ENCODE measurements at places on chromosomes 3 and 15. TPM values are rescaled to one million over a fixed set of nuclear protein-coding genes. Genes with fewer than 3 reads are reported as not detected.
A peak's percentile ranks its signal among the peaks of the same experiment; 100 is the strongest.

The CCR8 gene
- not detected for total RNA-seq

The NME9 gene
- 2.2 TPM for total RNA-seq

The COL8A1 gene
- total RNA-seq = not detected

The SLC22A13 gene
- 0.21 TPM for total RNA-seq

The ATP13A5 gene
- total RNA-seq = not detected

The MEIS2 gene
- total RNA-seq = 21.5 TPM

The SPTBN5 gene
- not detected for total RNA-seq

GRCh38 chr3:42043099-42043813 is 47.9 kb upstream of the TRAK1 start:
- DNase-seq = peak; percentile 91

DNA sequence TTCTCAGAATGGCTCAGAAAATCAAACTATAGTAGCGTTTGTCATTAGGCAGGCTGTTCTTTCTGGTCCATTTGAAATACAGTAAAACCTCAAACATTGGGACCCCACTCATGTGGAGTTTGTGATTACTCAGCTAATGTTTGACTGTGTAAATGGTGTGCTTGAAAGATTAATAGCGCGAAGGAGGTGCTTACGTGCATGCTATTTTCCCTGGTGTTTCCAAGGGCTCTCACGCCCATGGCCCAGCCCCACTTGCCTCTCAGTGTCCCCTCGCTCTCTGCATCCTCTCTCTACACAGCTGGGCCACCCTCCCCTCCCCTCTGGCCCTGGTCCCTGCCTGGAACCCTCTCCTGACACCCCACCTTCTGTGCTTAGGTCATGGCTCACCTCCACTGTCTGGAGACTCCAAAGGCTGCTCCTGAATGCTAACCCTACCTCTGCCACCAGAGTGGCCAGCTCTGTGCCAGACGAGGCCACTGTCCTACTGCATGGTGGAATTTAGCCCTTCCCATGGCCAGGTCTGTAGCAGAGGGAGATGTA is 194.2 kb downstream of the PLCL2 start:
- no peak for DNase-seq

DNA sequence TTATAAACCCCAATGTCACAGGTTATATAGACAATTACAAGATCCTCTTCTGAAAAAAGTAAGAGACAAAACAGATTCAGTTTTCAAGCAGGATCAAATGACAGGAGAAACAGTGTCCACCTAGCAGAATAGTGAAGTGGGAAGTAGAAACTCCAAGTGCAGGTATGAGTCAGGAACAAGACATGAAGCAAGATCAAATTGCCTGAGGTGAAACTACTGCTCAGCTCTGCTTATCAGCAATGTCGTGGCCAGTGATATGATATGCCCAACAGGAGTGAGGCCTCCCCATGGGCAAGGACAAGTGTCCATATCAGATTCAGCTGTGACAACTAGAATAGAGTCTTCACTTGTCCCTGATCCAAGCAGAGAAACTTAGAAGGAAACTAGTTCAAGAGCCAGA is 100.0 kb downstream of the ZMAT3 start:
- DNase-seq = no peak

DNA sequence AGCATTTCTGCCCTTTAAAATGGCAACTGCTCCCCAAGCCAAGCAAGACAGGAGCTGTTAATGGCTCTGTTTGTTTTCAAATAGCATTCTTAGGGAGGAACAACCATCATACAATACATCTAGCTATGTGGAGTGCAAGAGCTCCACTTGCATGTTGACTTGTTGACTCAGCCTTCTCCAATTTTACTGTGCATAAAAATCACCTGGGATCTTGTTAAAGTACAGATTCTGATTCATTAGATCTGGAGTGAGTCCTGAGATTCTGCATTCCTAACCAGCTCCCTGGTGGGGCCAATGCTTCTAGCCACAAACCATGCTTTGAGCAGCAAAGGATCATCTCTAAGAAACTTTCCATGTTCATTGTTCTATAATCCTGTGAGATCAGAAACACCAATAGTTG is 171.4 kb downstream of the THRB start:
- DNase-seq = no peak

DNA sequence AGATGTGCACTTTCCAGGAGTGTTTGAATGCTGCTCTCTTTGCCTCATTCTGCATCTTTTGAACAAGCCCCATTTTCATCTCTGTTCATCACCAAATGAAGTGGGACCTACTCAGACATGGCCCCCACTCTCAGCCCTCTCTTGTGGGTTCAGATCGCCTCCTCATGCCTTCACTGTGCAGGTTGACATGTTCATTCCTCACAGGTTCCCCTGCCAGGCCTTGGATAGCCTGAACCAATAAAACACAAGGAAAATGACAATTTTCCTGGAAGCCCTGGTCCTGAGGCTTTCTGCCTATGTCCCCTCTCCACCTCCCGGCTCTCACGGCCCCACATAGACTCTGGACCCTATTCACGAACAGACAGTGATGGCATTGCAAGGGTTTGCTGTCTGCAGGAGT is 17.7 kb downstream of the KLF15 start:
- DNase-seq = no peak

- no peak for DNase-seq
These were observed 27.7 kb downstream of the POLQ start for GRCh38 chr3:121517953-121518655.

- peak; percentile 12 for DNase-seq
These were observed 79.8 kb downstream of the PLCH1 start for GRCh38 chr3:155664925-155665695.

DNA sequence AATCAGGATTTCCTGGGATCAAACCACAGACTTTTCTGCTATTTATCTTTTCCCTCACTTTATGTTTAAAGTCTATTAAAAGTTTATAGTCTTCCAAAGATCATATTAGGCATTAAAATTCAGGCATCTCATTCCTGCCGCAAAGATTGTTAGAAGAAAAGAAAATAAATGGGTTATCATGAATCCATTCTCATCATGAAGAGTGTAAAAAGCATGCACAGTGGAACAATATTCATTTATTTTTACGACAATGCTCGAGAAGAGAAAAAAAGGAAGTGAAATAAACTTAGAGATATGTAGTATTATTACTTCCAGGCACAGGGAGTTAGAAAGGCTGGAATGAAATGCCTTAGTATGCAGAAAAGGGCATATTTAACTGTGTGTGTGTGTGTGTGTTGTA is 213.7 kb upstream of the PLSCR5 start:
- DNase-seq = no peak

- peak; percentile 75 for DNase-seq
These were observed 31.0 kb downstream of the NR2F2 start for GRCh38 chr15:96361309-96362010.

GRCh38 chr15:70198441-70199123 is 100.9 kb upstream of the TLE3 start:
- DNase-seq = no peak

- peak; percentile 42 for DNase-seq
These were observed 186.5 kb downstream of the FOXP1 start for GRCh38 chr3:71397046-71397445.

DNA sequence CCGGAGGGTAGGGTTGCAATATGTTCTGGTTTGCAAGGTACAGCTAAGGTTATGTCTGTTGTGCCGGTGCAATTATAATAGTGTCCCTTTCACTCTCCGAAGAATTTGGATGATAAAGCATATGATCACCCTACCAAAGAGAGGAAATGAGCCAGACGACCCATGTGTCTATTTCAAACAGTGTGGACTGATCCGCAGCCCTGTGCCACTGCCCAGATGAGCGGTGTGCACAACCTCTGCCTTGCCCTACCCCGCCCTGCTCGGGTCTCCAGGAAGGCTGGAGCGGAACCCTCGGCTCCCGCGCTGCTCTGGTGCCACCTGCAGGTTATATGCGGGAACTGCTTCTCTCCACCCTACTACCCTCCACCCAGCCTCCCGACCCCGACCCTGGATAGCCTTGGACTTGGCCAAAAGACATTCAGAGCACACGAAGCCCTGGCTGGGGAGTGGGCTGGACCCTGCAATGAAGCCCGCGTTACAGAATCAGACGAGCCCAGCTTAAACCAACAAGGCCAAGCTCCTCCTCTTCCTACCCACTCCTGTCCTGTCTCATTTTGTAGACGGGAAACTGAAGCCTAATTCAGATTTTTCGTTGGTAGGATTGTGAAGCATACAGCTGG is 68.4 kb upstream of the CHRNB4 start:
- peak; percentile 85 for DNase-seq

GRCh38 chr3:21372316-21372715 is 378.7 kb downstream of the ZNF385D start:
- DNase-seq = no peak

DNA sequence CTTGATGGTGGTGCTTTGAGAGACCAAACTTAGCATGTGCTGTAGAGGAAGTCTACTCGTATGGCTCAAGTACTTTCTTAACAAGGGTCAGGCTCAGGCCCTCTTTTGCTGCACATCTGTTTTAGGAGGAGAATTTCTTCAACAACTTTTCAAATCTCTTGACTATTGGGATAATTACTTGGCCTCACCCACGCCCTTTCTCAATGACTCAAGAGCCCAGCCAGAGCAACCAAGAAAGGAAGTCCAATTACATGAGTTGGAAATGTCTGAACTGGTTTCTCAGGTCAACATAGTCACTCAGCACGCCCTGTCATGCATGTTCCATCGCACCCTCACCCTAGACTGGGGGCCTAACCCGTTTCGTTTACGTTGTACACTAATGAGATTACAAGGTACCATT is 44.8 kb upstream of the UMPS start:
- no peak for DNase-seq

DNA sequence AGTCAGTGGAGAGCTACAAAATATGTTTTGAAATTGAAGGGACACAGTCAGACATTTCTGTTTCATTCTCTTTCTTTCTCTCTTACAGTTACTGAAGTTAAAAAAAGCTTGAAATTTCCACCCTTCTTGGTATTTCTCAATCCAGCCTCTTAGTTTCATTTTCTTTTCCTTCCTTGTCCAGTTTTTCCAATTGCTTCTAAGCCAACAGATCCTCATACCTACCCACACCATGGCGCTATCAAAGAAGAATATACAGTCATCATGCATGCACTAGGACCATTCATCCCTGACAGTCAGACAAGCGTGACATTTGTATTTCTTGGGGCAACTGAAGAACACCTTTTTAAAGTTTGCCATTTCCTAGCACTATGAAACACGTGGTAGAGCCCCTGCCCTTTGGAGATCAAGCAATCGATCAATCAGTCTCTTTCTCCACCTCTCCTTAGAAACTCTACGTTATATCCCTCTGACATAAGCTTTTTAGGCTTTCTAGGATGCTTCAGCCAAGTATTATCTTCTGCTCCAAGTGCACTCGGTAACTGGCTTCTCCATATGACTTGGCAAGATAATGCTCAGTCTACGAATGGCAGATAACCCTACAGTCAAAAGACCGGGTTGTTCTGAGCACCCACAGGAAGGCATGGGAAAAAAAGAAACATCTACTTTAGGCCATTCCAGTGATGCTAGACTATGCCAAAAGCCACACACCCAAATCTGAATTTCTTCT is 65.4 kb downstream of the FBN1 start:
- DNase-seq = no peak

DNA sequence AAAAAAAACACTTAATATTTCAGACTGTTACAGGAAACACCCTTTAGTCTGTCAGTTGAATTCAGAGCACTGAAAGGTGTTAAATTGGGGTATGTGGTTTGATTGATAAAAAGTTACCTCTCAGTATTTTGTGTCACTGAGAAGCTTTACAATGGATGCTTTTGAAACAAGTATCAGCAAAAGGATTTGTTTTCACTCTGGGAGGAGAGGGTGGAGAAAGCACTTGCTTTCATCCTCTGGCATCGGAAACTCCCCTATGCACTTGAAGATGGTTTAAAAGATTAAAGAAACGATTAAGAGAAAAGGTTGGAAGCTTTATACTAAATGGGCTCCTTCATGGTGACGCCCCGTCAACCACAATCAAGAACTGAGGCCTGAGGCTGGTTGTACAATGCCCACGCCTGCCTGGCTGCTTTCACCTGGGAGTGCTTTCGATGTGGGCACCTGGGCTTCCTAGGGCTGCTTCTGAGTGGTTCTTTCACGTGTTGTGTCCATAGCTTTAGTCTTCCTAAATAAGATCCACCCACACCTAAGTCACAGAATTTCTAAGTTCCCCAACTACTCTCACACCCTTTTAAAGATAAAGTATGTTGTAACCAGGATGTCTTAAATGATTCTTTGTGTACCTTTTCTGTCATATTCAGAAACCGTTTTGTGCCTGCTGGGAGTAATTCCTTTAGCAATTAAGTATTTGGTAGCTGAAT is 17.9 kb downstream of the TMEM43 start:
- no peak for DNase-seq

- DNase-seq = no peak
These were observed 298.2 kb downstream of the KBTBD8 start for GRCh38 chr3:67296039-67296892.

DNA sequence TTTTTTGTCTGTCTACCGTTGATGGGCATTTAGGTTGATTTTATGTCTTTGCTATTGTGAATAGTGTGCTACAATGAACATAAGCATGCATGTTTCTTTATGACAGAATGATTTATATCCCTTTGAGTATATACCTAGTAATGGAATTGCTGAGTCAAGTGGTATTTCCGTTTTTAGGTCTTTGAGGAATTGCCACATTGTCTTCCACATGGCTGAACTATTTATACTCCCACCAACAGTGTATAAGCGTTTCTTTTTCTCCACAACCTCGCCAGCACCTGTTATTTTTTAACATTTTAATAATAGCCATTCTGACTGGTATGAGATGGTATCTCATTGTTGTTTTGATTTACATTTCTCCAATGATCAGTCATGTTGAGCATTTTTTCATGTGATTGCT is 89.6 kb upstream of the GALNT15 start:
- no peak for DNase-seq

- no peak for DNase-seq
These were observed 2.7 kb downstream of the PPP1R14D start for GRCh38 chr15:40825661-40826422.

- DNase-seq = no peak
These were observed 30.4 kb downstream of the TFDP2 start for GRCh38 chr3:142118911-142119310.

- no peak for DNase-seq
These were observed 74.5 kb downstream of the MYLK start for GRCh38 chr3:123809597-123809996.

- DNase-seq = peak; percentile 32
These were observed 275.6 kb downstream of the ZNF621 start for GRCh38 chr3:40800343-40800742.

GRCh38 chr3:38958026-38958720 is 93.6 kb downstream of the SCN11A start:
- DNase-seq = no peak

GRCh38 chr3:55402886-55403609 is 84.1 kb downstream of the WNT5A start:
- peak; percentile 9 for DNase-seq

DNA sequence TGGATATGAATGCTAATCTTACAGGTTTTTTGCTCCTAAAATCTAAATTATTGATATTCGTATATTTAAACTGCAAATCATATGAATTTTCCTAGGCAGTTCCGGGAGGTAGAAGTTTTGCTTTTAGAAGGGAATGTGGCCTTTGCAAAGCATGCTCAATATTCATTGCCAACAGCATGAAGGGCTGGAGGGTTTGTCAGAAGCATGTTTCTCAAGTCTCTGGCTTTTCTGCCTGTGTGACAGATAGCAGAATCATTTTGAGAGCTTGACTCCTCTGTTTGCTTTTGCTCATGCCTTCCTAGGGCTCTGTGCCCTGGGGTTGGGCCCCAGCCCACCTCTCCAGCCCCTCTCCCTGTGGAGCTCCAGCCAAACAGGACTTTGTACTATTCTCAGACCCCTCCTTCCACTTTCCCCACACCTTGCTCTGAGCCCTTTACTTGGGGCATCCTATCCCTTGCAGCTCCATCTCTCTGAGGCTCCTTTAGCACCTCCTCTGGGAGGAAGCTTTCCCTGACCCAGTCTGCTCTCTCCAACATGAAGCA is 91.3 kb downstream of the ARNT2 start:
- no peak for DNase-seq
